ENCODE measurements at places on chromosomes 2 and 18.

DNA sequence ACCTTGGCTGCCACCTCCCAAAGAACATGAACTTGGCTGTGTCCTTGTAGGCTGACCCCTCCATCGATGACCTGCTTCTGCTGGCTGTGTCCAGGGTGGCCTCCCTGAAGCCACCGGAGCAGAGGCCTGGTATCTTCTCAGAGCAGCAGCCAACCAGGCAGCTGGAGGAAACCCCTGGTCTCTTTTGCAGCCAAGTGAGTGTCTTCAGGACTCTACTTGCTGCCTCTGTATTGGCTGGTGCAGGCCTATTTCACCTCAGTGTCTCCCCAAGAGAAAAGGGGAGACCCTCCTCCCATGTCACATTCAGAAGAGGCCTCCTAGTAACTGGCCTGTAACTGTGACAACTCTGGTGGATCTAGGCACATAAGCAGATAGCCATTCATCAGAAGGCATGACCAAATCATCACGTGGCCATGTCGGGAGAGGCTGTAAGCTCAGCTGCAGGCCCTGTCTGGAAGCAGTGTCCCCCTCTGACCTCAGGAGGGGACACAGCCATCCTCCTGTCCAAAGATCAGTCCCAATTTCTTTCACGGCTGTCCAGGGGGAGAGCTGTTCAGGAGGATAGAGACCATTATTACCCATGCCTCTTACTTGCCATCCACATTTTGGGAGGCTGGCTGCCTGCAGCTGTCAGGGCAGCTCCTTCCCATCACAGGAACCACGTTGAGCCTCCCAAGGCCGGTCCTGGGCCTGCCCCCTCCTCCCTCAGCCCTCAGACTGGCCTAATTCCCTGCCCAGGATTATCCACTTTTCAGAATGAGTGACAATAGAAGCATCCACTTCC, 20.9 kb upstream of the ROCK2 start:
- no peak for DNase-seq

DNA sequence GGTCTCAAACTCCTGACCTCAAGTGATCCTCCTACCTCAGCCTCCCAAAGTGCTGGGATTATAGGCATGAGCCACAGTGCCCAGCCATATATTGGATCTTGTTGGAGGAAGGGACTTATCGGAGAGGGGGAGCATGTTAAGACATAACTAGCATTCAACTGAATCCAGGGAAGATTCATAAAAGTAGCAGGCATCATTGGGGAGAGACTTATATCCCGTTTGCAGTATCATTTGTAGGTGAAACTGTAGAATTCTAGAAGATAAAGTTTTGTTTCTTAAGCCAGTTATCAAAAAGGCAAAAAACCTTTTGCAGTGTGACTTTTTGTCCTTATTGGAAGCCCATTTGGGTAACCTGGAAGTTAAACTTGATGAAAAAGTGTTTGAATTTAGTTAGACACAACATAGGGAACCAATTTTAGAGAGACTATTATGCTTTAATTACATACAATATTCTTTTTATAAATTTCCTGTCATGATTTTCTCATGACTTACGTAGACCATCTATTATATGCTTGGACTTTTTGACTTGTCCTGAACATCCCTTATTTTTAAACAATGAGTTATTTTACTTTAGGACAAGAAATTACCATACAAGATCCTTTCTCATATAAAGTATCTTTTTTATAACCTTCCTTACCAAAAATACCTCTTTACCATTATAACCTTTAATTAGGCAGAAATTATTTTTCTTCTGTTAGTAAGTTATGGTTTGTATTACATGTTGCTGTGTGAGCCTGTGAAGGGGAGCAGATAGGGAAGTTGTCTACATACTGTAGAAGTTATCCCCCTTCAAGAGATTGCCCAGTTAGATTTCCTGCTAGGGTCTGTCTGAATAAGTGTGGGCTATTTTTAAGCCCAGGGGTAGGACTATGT, 20.3 kb downstream of the RAB3GAP1 start:
- DNase-seq = no peak

DNA sequence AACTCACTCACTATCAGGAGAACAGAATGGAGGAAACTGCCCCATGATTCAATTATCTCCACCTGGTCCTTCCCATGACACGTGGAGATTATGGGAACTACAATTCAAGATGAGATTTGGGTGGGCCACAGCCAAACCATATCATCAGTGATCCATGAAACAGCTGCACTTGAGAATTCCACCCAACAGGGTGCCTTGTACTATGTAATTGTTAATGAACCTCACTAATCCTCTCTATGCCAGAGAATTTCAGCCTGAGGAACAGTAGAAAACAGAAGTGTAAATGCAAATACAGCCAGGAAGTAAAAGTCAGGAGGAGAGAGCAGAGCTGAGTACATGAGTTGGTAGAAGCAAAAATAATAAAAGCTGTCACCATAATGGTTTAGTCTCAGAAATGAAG, 261.4 kb downstream of the EPHA4 start:
- no peak for DNase-seq

GRCh38 chr2:118882693-118883336, 35.4 kb upstream of the EN1 start:
- peak; percentile 75 for DNase-seq

DNA sequence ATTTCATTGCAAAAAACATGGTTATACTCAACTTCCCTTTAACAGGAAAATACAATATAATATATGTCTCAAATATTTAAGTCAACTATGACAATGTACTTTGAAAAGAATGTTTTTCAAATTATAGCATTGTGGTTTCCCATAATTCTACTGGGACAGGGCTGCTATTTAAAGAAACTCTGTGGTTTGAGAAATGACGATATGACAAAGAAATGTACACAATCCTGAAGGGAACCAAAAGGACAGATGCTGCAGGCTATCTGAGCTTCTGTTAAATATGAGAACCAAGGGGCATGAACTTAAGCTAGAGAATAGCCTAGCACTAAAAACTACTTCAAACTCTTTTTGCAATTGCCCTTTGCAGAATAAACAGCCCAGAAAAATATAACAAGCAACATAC, 415.9 kb downstream of the GRB14 start:
- DNase-seq = no peak
